ELR (cell line): ENCODE measurements at places on chromosomes 11 and 22.

DNA sequence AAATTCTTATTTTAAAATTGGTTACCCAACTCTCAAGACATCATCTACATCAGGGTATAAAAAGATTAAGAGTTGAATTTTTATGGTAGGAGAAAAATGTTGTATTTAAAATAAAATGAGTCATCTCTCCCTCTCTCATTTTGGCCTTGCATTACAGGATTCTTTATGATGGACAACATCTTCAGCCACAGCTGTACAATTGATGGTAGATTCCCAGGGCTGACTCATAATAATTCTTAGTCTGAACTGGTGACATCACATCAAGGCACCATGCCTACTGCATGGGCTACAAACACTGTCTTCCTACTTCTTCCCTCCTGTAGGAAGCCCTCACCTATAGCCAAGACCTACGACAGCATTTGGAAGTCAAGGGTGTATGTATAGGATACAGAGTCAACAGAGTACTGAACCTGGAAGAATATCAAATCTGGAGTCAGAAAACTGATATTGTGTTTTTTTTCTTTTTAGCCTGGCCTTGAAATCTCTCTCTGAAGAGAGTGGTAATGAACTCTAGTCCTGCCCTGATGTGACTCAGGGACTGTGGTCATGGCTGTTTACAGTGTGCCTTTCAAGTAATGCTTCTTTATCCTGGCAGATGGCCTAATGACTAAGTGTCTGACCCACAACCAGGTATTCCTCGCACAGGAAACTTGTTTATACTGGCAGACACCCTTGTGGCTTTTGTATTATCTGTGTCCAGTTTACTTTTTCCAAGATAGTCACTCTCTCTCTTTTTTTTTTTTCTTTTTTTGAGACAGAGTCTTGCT is 32.5 kb downstream of the MRGPRX2 start:
- peak; percentile 85 for DNase-seq

- no peak for DNase-seq
Measured at GRCh38 chr11:41235668-41236067, 223.8 kb downstream of the LRRC4C start.

DNA sequence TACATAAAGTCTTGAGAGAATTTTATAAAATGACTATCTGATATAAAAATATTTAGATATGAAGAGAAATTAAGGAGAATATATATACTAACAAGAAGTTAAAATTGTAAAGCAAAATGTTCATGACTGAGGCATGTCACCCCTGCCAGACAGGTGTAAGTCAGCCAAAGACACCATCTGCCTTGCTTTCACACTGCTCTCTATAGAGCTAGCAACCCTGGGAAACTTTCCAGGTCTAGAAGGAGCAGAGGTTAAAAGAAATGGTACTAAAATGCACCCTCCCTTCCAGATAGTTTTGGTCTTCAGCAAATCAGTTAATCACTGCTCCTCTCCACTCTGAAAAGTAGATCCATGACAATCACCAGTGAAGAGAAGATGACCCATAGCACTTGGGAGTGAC is 16.5 kb downstream of the PPP2R1B start:
- DNase-seq: no peak

DNA sequence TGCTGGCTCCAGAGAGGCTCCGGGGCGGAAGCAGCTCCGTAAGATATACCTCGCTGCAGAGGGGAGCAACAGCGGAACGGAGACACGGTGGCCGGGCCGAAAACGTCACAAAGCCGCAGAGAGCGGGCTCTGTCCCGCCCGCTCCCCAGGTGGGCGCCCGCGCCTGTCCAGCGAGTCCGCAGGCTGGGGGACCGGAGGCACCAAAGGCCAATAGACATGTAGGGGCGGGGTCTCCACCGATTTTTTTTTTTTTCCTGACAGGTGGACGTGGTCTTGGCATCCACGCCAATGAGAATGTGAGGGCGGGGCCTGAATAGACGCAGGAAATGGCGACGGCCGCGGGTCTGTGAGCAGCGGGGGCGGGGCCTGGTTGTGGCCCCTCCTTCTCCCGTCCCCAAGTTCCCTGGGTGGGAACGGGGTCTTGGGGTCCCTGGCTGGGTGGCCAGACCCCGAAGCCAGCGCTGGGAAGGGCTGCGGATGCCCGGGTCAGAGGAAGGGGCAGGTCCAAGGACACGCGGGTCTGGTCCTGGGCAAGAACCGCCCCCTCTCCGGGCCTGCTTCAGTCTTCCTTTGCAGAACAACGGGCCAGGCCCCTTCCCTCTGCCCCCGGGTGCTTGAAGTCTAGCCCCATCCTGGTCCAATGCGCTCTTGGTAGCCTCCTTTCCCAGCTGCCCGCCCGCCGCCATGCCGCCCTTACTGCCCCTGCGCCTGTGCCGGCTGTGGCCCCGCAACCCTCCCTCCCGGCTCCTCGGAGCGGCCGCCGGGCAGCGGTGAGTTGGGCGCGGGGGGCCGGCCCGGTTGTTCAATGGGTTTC is at the start of gene DNAJC4:
DNAJC4 (plus strand) TSS at position 378 of the 814 bp plus-strand sequence; CDS start at position 685, 307 bp downstream.
- DNase-seq: peak; percentile 92

GRCh38 chr11:125410091-125410490 is 86.0 kb downstream of the FEZ1 start:
- peak; percentile 6 for DNase-seq

DNA sequence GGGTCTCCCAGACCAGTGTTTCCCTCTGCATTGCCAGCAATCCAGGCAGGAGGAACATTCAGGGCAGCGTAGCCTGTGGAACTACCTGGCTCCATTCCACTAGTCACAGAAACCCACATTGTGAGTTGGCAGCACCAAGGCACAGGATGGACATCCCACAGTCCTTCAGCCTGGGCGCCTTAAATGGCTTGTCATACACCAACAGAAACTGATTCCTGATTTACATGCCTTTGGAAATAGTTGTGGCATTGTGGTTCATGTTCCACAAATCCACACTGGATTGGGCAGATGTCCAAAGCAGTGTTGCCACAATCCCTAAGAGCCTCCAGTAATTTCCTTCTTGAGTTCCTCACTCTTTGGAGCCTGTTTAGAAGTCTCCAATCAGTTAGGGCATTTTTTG is 225.6 kb downstream of the BLID start:
- DNase-seq: peak; percentile 56

DNA sequence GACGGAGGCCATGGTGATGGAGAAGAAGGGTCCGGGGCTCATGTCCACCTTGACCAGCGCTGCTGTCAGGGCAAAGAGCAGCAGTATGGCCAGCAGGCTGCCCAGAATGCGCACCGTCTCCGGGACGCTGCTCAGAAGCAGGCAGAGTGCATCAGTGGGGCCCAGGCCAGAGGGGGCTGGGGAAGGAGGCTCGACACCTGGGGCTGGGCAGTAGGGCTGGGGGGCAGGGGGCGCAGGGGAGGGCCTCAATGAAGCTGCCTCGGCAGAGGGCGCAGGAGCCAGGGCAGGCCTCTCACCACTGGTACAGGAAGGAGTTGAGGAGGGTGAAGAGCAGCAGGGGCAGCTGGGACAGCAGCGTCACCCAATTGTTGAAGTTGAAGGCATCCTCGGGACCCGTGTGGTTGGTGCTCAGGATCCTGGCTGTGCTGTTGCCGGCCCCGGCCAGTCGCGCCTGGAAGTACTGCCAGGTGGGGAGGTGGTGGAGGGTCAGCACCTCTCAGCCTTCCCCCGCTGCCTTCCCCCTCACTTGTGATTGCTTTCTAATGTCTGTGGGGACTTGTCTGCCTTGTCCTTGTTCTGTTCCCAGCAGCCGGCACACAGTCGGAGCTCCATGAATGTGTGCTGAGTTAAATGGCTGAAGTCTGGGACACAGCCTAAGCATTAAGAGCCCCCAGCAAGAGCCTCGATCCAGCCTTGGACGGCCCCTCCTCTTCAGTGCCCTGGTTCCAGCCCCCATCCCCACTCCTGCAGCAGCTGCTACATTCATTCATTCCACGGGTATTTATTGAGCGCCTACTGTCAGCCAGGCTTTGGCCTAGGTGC is 2.3 kb downstream of the SLC29A2 start:
- DNase-seq: no peak

DNA sequence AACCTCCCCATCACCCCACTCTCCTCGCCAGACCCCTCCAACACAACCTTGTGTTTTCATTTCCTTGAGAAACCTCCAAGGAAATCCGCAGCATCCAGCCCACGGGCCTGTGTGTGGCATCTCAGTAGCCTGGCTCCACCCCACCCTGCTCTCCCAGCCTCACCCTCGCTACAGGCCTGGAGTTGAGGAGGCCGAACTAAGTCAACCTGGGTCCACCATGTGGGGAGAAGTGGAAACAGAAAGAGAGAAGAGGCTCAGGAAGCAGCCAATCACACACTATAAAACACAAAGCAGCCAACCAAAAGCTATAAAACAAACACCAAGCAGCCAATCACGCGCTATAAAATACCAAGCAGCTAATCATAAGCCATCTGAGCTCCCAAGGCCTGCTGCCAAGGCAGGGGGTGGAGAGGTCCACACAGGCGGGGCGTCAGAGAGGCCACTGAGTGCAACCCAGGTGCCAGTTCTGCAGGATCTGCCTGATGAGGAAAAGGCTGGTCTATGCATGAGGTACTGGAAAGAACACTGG is 72.0 kb downstream of the MICAL3 start:
- DNase-seq: no peak

- peak; percentile 13 for DNase-seq
Measured at GRCh38 chr11:64851831-64852351, 7.4 kb upstream of the CDC42BPG start.

DNA sequence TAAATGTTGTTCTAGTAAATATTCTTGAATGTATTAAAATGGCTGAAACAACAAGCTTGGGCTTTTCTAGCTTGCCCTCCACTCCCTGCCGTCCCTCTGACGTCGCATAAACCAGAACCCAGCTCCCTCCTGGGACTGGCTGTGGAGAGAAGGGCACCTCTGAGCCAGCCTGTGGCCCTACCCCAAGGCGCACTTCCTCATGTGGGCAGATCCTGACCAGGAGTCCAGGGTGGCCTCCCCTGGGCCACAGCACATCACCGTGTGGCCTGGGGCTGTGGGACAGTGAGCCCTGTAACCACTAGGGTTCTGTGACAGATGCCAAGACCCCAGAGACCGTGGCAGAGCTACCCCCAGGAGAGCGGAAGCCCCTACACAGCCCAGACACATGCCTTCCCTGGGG is 10.2 kb upstream of the ADORA2A start:
- no peak for DNase-seq

DNA sequence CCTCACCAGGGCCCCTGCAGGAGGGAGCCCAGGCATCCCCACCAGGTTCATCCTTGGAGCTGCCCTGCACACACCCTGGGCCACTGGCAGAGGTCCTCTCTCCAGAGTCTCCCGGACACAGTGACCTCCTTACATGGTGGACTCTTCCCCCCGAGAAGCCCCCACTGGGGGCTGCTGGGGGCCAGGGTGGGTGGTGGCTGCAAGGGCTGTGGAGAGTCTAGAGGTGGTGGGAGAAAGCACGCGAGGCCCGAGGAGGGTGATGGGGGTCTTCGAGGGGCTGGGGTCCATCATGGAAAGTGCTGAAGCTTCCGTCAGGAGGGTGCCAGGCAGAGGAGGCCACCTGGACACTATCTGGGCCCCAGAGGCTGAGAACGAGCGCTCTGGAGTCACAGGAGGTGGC is 17.6 kb downstream of the PGA5 start:
- DNase-seq: no peak
